ENCODE measurements at places on chromosomes 1 and 21.

GRCh38 chr1:41350055-41350378 is 11.2 kb upstream of the FOXO6 start:
- DNase-seq = no peak

- no peak for DNase-seq
Measured at GRCh38 chr1:109838838-109839240, 71.8 kb upstream of the CSF1 start.

- no peak for DNase-seq
Measured at GRCh38 chr1:168170564-168171508, 7.9 kb upstream of the TIPRL start.

DNA sequence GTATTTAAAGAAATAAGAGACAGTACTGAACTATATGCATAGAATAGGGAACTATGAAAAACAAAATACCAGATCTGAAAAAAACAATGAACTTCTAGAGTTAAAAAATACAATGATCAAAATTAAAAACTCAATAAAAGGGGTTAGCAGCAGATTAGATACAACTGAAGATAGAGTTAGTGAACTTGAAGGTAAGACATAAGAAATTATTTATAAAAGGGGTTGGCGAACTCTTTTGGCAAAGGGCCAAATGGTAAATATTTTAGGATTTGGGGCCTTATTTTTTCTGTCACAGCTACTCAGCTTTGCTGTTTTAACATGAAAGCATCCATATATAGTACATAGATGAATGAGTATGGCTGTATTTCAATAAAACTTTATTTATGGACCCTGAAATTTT is 111.4 kb downstream of the ST3GAL3 start:
- no peak for DNase-seq

DNA sequence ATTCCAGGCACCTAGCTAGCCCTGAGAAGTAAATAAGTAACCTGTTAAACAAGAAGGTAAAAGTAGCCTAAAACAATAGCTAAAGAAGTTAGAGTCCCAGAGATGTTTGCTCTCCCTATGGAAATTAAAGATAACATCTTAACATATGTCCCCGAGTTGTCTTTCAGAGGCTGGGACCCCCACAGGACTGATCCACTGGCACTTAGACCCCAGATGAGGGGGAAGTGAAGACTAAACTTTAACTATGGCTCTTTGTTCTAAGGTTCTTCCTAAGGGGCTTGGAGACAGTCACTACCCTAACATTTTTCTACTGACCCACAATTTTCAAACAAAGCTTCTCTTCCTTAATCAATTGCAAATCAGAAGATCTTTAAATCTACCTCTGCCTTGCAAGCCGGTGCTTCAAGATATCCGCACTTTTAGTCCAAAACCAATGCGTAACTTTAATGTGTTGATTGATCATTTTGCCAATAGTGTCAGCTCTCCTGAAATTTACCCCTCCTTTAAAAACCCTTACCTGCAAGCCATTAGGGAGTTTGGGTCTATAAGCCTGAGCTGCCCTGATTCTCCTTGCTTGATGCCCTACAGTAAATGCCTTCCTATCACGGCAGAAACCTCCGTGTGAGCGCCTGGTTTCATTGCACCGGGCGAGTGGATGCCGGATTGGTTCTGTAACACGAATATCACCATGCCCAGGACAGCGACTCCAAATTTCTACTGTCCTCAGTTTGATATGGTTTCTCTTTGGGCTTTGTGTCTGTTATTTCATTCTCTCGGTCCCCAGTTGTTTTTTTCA is 404.4 kb downstream of the SIPA1L2 start:
- DNase-seq = no peak

DNA sequence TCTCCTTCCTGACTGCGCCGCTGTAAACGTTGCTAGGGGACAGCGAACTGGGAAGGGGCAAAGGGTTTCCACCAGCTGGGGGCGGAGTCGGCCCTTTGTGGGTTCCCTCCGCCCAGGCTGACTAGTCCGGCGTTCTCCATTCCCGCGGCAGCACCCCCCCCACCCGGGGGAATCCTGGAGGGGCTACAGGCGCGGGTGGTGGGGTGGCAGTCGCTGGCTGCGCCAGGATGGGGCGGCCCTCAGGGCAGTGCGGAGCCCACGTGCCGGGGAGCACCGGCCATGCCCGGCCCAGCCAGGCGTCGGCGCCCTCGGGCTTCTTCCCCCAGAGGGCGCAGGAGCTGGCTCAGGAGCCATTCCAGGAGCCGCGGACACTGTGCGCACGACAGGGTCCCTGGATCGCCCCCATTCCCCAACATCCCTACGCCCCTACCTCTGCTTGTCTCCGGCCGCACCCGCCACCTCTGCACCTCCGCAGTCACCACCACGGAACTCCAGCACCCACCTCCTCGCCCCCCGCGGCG is 476 bp downstream of the BATF3 start:
- DNase-seq = peak; percentile 74

DNA sequence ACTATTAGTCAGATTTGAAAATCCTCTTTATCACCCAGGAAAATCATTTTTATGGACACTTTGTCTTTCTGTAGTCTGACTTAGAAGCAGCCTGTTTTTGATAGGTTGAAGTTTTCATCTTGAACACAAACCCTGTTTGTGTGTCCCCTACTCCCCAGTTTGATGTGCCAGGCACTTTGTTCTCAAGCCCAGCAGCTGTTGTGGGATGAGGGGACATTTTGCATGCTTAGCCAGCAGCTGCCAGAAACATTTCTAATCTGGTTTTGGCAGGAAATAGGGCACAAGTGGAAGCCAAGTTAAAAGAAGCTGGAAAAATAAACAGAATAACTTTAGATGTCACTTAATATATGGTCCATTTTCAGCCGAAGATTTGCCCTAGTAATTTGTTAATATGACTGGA is 29.9 kb downstream of the ACTN2 start:
- no peak for DNase-seq

DNA sequence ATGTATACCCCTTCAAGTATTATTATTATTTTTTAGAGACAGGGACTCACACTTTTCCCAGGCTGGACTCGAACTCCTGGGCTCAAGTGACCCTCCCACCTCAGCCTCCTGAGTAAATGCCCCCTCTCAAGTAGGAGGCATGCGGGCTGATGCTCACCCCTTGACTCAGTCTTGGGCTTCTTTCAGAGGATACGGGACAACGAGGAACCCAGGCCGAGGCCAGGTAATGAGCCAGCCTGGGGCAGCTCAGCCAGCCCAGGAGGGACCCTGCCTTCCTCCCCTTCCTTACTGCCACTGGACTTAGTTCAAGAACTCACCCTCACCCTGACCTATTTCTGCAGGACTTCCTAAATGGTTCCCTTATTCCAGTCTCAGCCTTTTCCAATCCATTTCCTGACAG is 198.0 kb upstream of the MAP1LC3C start:
- no peak for DNase-seq

DNA sequence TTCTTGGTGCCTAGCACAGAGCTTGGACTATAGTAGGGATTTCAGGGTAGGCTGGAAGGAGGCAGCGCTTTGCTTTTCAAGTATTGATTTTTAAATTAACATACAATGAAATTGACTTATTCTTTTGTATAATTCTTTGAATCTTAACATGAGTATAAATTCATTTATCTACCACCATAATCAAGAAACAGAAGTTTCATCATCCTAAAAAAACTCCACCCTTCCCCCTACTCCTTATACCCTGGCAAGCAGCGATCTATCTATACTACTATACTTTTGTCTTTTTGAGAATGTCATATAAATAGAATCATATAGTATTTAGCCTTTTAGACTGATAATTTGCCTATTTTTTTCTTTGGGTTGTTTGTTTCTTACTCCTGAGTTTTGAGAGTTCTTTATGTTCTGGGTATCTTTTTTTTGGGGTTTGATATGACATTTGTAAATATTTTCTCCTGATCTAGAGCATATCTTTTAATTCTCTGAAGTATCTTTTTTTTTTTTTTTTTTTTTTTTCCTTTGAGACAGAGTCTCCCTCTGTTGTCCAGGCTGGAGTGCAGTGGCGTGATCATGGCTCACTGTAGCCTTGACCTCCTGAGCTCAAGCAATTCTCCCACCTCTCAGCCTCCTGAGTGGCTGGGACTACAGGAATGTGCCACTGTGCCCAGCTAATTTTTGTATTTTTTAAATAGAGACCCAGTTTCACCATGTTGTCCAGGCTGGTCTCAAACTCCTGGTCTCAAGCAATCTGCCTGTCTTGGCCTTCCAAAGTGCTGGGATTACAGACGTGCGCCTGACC is 6.4 kb downstream of the RPS6KC1 start:
- DNase-seq = no peak

- DNase-seq = no peak
Measured at GRCh38 chr1:212060632-212061472, 25.3 kb downstream of the DTL start.

- DNase-seq = no peak
Measured at GRCh38 chr1:77958391-77958790, 20.5 kb downstream of the FUBP1 start.

DNA sequence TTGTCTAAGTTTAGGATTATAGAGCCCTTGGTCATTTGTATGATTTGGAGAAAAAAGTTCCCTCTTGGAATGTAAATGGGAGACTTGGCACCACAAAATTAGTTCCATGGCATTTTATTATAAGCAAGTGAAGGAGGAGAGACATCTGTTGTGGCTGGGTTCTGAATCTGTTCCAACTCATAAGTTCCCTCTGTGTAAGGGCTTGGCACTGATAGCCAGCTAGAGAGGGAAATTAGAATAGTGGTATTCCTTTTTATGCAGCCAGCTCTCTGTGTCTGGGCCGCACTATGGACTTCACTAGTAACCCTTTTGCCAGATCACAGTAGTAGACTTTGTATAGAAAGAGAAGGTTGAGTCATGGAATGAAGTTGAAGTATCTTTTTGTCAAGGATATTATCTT is 31.1 kb downstream of the GNAI3 start:
- no peak for DNase-seq

- no peak for DNase-seq
Measured at GRCh38 chr1:245241526-245242130, 86.8 kb downstream of the KIF26B start.

DNA sequence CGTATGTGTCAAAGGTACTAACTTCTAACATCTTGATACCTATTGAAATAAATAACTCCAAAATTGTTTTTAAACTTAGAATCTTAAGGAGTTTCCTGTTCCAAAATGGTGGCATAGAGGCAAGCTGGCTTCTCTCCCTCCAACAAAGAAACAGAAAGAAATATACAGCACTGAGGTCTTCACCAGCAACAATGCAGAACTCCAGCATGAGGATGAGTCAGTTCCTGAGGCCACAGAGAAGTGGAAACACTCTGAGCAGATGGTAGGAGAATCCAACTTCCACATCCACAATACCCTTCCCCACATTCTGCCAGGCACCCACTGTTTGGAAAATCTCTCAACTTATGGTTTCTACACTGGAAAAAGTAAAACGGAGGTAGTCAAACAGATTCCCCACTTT is 12.2 kb upstream of the PPIH start:
- DNase-seq = no peak

DNA sequence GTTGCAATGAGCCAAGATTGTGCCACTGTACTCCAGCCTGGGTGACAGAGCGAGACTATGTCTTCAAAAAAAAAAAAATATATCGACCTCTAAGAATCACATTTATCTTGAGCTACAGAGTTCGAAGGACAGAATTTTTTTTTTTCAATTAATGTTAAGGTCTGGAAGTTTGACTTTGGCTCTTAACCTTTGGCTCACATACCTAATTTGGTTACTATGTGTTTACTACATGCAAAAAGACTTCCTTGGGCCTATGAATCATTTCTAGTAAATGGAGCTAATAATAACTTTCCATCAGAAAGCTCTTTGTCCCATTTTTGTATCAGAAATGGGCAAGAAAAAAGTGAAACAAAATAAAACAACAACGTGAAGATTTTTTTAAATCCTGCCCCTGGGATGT is 351.2 kb downstream of the SMYD3 start:
- no peak for DNase-seq

GRCh38 chr21:25838809-25839208 is 104.0 kb downstream of the GABPA start:
- no peak for DNase-seq

DNA sequence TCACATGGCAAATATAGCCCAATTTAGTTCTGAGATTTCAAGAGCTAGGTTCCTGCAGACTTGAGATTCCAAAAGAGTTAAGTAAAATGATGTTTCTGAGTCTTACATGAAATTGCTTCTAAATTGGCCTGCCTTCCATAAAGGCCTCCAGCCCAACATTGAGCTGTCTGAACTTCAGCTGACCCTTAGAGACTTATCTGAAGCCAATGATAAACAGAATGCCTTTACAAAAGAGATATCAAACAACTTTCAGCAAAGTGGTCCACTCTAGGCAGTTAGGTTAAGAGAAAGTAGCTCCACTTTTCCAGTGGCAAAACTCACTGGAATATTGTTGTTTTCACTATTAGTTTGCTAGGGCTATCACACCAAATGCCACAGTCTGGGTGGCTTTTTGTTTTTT is 6.3 kb upstream of the RC3H1 start:
- DNase-seq = no peak

DNA sequence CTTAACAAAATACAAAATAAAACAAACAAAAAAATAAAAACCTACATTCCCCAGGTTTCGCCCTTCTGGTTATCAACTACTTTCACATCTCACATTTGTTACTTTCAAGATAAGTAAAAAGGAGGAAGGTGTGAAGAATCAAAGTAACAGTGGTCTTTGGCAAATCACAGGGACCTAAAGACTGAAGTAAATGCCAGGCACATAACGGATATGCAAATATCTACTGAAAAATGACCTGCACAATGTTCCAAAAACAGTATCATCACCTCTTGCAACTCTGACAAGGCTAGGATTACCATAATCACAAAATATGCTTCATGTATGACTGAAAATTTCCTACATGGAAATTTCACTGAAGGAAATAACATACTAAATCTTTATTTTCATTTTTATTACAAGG is 29.3 kb downstream of the COP1 start:
- no peak for DNase-seq

- peak; percentile 95 for DNase-seq
Measured at GRCh38 chr1:161749509-161750407, at the start of gene DUSP12. TSS of gene DUSP12 (plus strand) at chr1:161749786. CDS start at chr1:161749802, 16 bp downstream.

DNA sequence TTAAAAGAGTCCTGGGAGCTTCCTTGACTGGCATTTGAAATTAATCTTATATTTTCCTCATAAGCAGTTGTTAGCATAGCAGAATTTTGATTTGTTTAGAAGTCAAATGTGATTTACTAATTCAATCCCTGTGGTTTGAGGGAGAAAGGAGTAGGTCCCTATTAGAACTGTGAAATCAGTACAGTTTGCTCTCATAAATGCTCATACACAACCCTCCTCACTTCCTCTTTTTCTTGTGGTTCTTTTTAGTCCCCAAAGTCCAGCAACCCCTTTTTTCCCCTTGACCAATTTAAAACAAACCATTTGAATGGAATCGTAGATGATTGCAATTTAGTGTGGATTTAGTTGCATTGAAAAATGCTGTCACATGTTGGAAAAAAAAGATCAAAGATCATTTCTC is 9.2 kb upstream of the IFI44 start:
- no peak for DNase-seq
